ENCODE measurements at places on chromosomes 4 and X.

DNA sequence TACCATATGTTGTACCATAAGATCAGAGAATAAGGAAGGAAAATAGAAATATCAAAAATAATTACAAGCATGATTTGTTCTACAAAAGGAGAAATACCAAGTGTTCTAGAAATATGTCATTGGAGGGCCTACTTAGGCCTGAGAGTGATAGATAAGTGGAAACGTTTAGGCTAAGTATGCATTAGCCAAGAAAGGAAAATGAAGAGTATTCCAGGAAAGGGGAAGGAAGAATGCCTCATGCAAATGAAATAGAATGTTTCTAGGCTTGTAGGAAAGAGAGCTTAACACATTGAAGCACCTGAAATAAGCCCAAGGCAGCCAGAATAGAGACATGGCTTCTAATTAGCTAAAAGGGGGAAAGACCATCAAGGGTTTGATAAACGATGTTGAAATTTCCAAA, 595.7 kb upstream of the ATOH1 start:
- DNase-seq: no peak

DNA sequence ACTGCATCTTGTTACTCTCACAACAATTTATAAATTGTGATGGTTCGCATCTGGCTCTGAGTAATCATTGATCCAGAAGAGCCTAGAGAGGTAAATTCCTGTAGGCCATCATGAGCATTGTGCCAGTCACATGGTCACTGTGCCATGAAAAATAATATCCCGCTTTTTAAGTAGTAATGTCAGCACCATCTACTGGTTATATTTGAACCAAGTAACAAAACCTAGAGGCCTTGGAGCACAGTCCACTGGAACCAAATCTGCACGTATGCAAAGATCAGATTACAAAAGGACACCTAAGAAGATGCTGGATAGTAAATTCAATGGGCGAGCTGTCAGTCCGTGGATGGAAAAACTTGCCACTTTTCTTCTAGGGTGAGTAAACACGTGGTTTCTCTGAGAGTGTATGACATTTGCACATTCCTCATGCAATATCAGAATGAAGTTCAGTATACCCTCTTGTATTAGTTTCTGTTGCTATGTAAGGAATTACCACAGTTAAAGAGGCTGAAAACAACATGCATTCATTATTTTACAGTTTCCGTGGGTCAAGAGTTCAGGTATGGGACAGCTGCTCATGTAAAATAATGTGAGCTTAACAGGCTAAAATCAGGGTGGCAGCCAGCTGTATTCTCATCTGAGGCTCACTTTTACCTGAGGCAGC, 26.8 kb downstream of the FAM114A1 start:
- no peak for DNase-seq

DNA sequence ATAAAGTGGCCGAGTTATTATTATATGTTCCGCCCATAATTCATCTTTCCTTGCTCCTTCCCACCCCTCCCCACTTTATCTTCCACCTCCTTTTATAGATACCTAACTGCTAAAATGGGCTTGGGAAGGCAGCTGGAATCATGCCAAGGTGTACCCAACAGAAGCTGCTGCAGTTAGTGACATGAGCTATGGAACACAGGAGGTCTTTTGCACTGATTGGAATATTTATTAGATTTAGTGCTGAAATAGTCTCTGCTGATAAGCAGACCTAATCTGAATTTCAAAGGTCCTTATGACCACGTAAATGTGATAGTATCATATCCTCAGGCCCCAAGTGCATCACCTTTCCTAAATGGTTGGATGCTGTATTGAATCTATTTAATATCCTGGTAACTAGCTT, 64.9 kb downstream of the HMGB2 start:
- no peak for DNase-seq

GRCh38 chrX:16981980-16982379, 35.5 kb downstream of the REPS2 start:
- DNase-seq: no peak

DNA sequence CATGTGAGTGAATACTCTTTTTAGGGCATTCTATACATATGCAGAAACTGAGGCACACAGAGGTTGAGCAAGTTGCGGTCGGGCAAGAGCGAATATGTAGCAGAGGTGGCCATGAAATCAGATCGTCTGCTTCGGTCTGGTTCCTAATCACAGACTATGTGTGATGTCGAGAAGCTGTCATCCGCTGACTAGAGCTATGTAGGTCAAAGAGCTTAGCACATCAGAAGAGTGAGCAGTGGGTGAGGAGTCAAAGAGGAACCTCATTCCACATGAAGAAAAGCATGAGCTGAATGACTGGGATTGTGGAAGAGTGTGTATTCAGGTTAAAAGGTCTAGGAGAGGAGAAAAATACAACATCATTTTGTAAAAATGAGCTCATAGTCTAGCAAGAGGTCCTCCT, 19.0 kb downstream of the GAB3 start:
- DNase-seq: no peak

DNA sequence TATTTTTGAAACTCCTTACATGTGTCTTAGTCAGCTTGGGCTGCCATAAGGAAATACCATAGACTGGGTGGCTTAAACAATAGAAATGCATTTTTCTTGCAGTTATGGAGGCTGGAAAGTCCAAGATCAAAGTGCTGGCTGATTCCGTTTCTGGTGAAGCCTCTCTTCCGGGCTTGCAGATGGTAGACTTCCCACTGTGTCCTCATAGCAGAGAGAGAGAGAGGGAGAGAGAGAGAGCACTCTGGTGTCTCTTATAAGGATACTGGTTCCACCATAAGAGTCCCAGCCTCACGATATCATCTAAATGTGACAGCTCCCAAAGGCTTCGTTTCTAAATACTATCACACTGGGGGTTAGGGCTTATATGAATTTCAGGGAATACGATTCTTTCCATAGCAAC, 39.7 kb downstream of the ENPEP start:
- no peak for DNase-seq

- no peak for DNase-seq
Measured at GRCh38 chr4:73129319-73129718, 59.8 kb upstream of the COX18 start.

DNA sequence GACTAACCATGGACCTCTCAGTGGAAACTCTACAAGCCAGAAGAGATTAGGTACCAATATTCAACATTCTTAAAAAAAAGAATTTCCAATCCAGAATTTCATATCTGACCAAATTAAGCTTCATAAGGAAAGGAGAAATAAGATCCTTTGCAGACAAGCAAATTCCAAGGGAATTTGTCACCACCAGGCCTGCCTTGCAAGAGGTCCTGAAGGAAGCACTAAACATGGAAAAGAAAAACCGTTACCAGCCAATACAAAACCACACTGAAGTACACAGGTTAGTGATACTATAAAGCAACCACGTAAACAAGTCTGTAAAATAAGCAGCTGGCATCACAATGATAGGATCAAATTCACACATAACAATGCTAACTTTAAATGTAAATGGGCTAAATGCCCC, 156.6 kb downstream of the FAM13A start:
- DNase-seq: no peak

GRCh38 chrX:137424679-137425078, 141.2 kb upstream of the ZIC3 start:
- DNase-seq: no peak

DNA sequence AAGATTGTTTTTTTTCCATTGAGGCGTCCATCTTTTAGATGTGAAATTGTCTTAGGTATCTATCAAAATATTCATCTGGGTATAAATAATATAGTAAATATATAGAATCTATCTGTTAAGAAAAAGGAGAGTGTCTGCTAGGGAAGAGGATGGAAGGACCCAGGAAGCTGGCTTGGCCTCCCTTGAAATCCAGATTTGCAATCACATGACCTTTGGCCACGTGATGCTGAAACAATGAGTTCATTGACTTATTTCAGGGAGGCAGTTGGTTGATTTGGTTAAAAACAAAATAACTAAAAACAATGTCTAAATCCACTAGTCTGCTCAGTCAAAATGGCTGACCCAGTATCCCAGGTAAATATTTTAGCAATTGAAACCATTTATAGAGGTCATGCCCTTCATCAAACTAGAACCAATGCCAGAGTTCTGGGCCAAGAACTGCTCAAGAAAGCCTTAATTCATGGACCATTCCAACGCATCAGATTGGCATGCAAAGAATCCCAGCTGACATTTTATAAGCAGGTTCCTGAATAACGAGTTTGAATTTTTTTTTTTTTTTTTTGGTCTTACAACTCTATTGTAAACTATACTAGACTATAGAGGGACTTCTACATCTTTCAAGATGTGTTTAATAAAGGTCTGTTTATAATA, 172.7 kb downstream of the MID1 start:
- DNase-seq: no peak

DNA sequence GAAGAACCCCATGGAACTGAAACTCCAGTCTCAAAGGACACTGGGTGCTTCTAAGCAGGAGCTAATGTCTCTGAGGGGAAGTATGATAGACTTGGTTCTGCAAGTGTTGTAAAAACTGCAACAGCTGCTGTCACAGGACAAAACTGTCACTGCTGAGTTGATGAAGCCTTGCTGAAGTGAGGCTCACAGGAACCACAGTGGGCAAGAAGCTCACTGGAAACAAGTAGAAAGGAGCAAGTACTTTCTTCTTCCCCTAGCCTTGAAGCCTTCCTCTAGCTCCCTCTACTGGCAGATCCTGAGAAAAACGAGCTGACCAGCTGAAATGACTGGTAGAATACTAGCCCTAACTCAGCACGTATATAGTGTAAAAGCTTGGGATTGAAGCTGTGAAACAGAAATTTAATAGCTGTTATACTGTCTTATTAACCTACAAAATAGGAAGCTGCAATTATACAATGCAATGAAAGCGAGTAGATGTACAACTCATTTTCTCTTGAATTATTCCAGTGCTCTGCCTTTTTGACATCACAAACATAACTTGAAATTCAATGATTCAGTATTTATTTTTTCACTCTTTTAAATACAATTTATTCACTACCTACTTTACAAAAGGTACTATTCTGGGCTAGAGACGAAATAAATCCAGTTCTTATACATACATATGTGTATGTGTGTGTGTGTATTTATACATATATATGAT, 91.4 kb downstream of the GABRB1 start:
- DNase-seq: no peak

Data from central memory CD8-positive, alpha-beta T cell (primary cell).